ENCODE measurements at places on chromosomes 2 and 18. TPM values are rescaled to one million over a fixed set of nuclear protein-coding genes. Genes with fewer than 3 reads are reported as not detected.

DNA sequence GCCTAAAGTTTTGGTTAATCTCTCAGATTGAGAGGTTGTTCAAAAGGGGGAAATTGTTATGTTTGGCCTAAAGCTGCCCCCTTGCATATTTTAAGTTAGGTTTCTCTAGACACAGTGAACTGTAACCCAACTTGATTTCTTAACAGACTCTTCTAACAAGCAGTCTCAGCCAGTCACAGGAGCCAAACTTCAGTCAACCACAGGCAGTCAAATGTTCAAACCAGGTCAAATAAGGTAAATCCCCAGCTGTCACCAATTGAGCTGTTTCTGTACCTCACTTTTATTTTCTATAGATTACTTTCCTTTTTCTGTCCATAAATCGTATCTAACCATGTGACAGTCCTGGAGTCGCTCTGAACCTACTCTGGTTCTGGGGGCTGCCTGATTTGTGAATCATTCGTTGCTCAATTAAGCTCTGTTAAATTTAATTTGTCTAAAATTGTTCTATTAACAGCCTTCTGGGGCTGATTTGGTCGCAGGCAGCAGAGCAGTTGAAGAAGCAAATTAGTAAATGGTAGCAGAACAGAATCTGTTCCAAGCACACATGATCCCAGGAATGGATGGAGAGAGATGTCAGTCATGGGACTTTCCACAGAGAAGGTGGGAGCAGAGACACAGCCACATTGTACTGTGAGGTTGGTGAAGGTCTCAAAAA is 16.4 kb upstream of the NFU1 start:
- no peak overlapping the region for H3K27ac ChIP-seq
- DNase-seq, result no peak
- no peak overlapping the region for H3K4me3 ChIP-seq
- no peaks in the 10 kb centered on the region for H3K27me3 ChIP-seq
- H3K36me3 ChIP-seq, result no peaks in the 10 kb centered on the region

- DNase-seq, result no peak
- H3K4me3 ChIP-seq, result no peak overlapping the region
- H3K4me1 ChIP-seq, result no peaks in the 10 kb centered on the region
- H3K27me3 ChIP-seq, result peaks cover 17% of the 10 kb centered on the region
- H3K27ac ChIP-seq, result no peak overlapping the region
These were observed 88.9 kb downstream of the TTN start for GRCh38 chr2:178718283-178718682.

DNA sequence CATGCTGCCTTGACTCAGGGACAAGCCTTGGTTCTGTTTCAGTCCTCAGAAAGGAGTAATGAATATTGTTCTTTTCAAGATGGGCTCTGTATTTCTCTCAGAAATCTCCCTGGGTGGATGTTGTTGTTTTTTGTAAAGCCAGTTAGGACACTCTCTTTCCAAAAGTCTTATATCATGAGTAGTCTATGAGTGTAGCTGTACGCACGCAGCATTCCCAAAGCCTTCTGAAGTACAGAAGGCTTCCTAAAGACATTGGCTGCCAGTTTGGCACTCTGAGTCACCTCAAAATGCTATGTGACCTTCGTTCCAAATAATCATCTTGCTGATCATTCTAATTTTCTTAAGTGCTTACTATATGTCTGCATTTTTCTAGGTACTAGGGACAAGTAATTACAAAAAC is 16.7 kb upstream of the GTF2A1L start:
- peaks cover 17% of the 10 kb centered on the region for H3K4me1 ChIP-seq
- peak; percentile 95 for DNase-seq
- H3K27ac ChIP-seq, result peak overlapping the region; percentile 75
- no peaks in the 10 kb centered on the region for H3K27me3 ChIP-seq

- H3K4me1 ChIP-seq, result no peaks in the 10 kb centered on the region
- no peaks in the 10 kb centered on the region for H3K27me3 ChIP-seq
- H3K4me3 ChIP-seq, result no peak overlapping the region
- DNase-seq, result no peak
- H3K27ac ChIP-seq, result no peak overlapping the region
These were observed 166.4 kb upstream of the MSH6 start for GRCh38 chr2:47616506-47616905.

DNA sequence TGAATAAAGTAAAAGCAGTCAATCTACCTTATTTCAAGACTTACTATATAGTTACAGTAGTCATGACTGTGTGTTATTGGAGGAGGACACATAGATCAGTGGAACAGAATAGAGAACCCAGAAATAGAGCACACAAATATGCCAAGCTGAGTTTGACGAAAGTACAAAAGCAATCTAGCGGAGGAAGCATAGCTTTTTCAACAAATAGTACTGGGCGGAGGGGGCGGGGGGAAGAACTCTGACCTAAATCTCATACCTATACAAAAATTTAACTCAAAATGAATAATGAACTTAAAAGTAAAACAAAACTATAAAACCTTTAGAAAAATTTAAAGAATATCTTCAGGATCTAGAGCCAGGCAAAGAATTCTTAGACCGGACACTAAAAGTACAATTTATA is 139.1 kb downstream of the AGPS start:
- H3K27ac ChIP-seq, result no peak overlapping the region
- H3K27me3 ChIP-seq, result no peaks in the 10 kb centered on the region
- H3K4me1 ChIP-seq, result no peaks in the 10 kb centered on the region
- H3K4me3 ChIP-seq, result no peak overlapping the region

DNA sequence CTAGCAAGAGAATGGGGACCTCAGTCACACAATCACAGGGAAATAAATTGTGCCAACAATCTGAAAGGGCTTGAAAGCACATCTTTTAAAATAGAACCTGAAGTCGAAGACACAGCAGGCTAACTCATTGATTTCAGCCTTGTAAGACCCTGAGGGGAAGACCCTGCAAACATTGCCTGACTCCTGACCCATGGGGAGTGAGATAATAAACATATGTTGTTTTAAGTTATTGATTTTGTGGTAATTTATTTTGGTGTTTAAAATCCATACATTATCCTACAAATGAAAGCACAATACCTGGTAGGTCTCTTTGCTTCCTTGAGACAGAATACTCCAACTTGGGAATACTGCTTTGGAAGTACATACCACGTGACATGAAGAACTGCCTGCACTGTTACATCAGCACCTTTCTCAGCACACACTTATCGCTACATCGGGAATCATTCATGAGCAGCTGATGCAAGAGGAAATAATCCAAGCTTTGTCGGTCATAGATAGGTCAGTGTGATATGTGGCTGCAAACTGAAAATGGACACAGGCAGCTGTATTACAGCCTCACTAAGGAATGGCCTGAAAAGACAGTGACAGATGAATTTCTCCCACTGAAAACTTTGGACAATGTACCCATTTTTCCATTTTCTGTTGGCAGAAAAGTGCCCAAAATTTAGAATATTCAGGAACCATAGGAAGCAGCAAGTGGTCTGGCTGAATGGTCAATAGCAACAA is 494.5 kb upstream of the MAP2 start:
- no peak overlapping the region for H3K4me3 ChIP-seq
- DNase-seq, result no peak
- no peak overlapping the region for H3K27ac ChIP-seq
- no peaks in the 10 kb centered on the region for H3K27me3 ChIP-seq
- H3K36me3 ChIP-seq, result no peaks in the 10 kb centered on the region

GRCh38 chr2:152430876-152431275 is 95.9 kb downstream of the FMNL2 start:
- H3K27ac ChIP-seq, result no peak overlapping the region
- no peaks in the 10 kb centered on the region for H3K36me3 ChIP-seq
- no peak overlapping the region for H3K4me3 ChIP-seq
- no peak for DNase-seq
- H3K27me3 ChIP-seq, result no peaks in the 10 kb centered on the region

DNA sequence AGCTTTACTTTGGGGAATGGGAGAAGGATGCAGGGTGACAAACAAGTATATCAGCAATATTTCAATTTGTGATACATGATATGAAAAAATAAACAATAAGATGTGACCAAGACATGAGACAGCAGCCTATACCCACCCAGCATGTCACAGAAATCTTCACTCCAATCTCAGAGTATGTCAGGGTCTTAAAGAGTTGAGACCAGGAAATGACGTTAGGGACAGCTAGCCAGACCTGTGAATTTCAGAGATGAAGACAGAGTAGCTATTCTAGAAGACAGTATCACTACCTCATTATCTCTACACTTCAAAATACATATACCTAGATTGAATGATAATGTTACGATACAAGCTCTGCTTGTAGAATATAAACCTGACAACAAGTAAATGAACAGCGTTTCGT is 282.8 kb downstream of the ZEB2 start:
- no peak overlapping the region for H3K27ac ChIP-seq
- H3K4me1 ChIP-seq, result no peaks in the 10 kb centered on the region
- no peak overlapping the region for H3K4me3 ChIP-seq
- H3K27me3 ChIP-seq, result no peaks in the 10 kb centered on the region
- no peak for DNase-seq

DNA sequence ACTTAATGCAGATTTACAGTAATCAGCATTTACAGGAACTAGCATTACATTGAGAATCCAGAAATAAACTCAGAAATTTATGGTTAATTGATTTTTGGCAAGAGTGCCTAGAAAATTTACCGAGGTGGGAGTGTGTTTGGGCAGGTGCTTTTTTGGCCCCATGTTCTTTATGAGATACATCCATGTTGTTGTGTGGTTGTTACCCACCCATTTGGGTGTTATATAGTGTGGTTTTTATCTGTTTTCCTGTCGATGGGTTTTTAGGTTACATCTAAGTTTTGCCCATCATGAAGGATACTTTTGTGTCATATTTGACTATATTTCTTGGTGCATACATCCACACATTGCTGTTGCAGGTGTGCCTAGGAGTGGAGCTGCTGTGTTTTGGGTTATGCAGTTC is 82.0 kb downstream of the ATP9B start:
- H3K4me1 ChIP-seq, result 0 out of 2 replicates have a peak, but pooled peaks cover 1% of the 10 kb centered on the region
- H3K27me3 ChIP-seq, result no peaks in the 10 kb centered on the region
- no peaks in the 10 kb centered on the region for H3K36me3 ChIP-seq
- no peak overlapping the region for H3K4me3 ChIP-seq
- no peak overlapping the region for H3K27ac ChIP-seq

GRCh38 chr18:60599267-60599666 is 226.7 kb upstream of the MC4R start:
- H3K4me3 ChIP-seq, result no peak overlapping the region
- no peaks in the 10 kb centered on the region for H3K4me1 ChIP-seq
- no peaks in the 10 kb centered on the region for H3K36me3 ChIP-seq
- no peaks in the 10 kb centered on the region for H3K27me3 ChIP-seq
- DNase-seq, result no peak

DNA sequence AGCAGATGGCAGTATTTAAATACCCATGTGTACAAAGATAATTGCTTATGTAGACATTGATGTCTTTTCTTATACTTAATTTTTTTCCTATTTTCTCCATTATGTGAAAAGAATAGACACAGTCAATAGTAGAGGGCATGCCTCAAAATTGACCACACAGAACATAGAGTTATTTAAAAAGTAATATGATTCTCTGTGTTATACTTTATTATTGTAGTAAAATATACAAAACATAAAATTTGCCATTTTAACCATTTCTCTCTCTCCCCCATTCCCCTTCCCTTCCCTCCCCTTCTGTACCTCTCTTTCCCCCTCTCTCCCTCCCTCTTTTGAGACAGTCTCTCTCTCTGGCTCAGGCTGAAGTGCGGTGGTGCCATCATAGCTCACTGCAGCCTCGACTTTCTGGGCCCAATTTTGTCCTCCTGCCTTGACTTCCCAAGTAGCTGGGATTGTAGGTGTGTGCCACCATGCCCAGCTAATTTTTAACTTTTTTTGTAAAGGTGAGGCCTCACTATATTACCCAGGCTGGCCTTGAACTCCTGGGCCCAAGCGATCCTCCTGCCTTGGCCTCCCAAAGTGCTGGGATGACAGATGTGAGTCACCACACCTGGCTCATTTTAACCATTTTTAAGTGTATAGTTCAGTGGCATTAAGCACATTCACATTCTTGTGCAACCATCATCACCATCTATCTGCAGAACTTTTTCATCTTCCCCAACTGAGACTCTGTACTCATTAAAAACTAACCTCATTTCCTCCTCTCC is 179.7 kb downstream of the MCFD2 start:
- H3K36me3 ChIP-seq, result peaks cover 35% of the 10 kb centered on the region
- peaks cover 58% of the 10 kb centered on the region for H3K4me1 ChIP-seq
- H3K27me3 ChIP-seq, result no peaks in the 10 kb centered on the region
- H3K4me3 ChIP-seq, result no peak overlapping the region
- no peak for DNase-seq
- no peak overlapping the region for H3K27ac ChIP-seq

DNA sequence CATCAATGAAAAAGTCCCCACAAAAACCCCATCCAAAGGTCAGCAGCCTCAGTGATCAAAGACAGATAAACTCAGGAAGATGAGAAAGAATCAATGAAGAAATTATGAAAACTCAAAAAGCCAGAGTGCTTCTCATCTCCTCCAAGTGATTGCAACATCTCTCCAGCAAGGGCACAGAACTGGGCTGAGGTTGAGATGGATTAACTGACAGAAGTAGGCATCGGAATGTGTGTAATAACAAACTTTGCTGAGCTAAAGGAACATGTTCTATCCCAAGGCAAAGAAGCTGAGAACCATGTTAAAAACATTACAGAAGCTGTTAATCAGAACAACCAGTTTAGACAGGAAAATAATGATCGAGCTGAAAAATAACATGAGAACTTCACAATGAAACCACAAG is 442.8 kb upstream of the SYT4 start:
- no peaks in the 10 kb centered on the region for H3K4me1 ChIP-seq
- H3K27me3 ChIP-seq, result no peaks in the 10 kb centered on the region
- no peak overlapping the region for H3K4me3 ChIP-seq

DNA sequence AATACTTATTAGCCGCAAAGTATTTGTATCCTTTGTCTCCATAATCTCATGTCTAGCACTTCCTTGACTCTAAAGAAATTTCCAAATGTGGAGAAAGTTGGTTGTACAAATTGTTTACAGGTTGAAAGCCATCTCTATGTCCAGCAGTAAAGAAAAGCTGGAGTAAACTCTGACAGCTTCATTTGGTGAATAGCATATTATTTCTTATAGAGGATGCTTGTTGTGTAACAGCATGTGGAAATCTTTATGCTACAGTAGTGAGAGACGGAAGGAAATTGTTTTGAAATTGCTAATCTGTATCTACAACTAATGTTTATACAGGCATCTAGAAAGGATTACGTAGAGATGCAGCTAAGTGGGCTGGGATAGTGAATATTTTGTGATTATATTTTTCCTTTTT is 78.5 kb downstream of the UGGT1 start:
- H3K4me3 ChIP-seq, result no peak overlapping the region
- no peaks in the 10 kb centered on the region for H3K4me1 ChIP-seq
- peak; percentile 19 for DNase-seq
- no peak overlapping the region for H3K27ac ChIP-seq
- peaks cover 66% of the 10 kb centered on the region for H3K36me3 ChIP-seq
- no peaks in the 10 kb centered on the region for H3K27me3 ChIP-seq

GRCh38 chr2:164044622-164045021 is 308.8 kb upstream of the FIGN start:
- H3K27ac ChIP-seq, result no peak overlapping the region
- no peaks in the 10 kb centered on the region for H3K4me1 ChIP-seq
- no peak overlapping the region for H3K4me3 ChIP-seq
- no peaks in the 10 kb centered on the region for H3K36me3 ChIP-seq
- H3K27me3 ChIP-seq, result no peaks in the 10 kb centered on the region

The LDAH gene
- 42.1 TPM for total RNA-seq

The CFAP65 gene
- total RNA-seq, result not detected

The ABCB11 gene
- not detected for total RNA-seq

The IL37 gene
- not detected for total RNA-seq

The VAMP8 gene
- total RNA-seq, result not detected

The FOXD4L1 gene
- not detected for total RNA-seq

The RESP18 gene
- total RNA-seq, result not detected

The DCDC2C gene
- not detected for total RNA-seq

The RFTN2 gene
- total RNA-seq, result 2.1 TPM

Measured in GM23248 (cell line).